ENCODE measurements at places on chromosomes 2 and 18.

GRCh38 chr2:231617059-231617926 lies 24.6 kb downstream of the TEX44 start:
- peaks cover 27% of the 10 kb centered on the region for H3K4me1 ChIP-seq
- DNase-seq: no peak
- H3K27ac ChIP-seq: no peak overlapping the region
- no peaks in the 10 kb centered on the region for H3K27me3 ChIP-seq
- no peak overlapping the region for H3K4me3 ChIP-seq
- H3K36me3 ChIP-seq: no peaks in the 10 kb centered on the region

- H3K4me1 ChIP-seq: no peaks in the 10 kb centered on the region
- H3K36me3 ChIP-seq: no peaks in the 10 kb centered on the region
- no peak overlapping the region for H3K4me3 ChIP-seq
- no peak for DNase-seq
These were observed 26.0 kb downstream of the ACADL start for GRCh38 chr2:210199186-210199765.

- H3K4me1 ChIP-seq: no peaks in the 10 kb centered on the region
- no peak for DNase-seq
- no peak overlapping the region for H3K27ac ChIP-seq
These were observed 451.4 kb upstream of the ST6GAL2 start for GRCh38 chr2:107337209-107337898.

DNA sequence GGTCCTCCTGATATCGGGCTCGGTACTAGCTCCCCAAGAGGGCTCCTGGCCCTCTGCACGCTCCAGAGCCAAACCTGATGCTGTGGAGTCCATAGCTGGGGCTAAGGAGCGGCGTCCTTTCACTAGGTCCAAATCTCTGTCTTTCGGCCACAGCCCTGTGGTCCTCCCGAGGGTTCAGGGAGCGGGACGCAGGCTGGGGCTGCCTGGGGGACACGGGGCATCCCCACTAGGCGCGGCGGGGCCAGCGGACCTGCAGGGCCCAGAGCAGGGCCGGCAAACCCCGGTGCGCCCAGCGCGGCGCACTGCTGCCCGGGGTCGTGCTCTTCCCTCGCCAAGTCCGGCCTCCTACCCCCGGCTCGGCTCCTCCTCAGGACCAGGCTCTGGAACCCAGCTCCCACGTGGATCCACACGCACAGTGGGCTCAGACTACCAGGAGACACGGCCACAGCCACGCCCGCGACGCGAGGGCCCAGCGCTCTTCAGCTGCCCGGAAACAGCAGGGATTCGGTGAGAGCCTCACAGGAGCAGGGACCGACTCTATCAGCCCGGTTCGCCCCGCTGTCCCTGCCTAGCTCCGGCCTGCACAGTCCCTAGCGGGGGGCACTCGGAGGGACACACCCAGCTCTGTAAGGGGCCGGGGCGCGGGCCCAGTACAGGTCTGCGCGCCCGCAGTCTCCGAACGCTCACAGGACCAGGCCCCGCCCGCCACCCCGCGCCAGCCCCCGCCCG lies 593 bp downstream of the ZNF514 start:
- peak overlapping the region; percentile 62 for H3K27ac ChIP-seq
- H3K36me3 ChIP-seq: peaks cover 15% of the 10 kb centered on the region
- peak overlapping the region; percentile 95 for H3K4me3 ChIP-seq
- peak; percentile 13 for DNase-seq

DNA sequence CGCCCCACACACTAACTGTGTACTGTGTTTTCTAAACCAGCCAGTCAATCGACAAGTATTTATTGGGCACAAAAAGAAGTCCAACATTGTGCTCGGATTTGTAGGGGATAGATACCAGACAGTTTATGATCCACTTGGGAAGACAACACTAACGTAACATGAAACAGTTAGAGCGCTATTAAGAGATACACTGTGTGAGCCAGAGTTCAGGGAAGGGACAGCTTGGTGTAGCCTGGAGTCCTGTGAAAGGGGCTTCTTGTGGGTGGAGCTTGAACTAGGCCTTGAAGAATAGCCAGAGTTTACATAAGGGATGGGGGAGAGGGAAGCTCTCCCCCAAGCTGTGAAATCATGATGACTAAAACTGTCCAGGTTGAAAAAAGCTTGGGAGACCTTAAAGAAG lies 176.4 kb upstream of the TCF4 start:
- no peaks in the 10 kb centered on the region for H3K4me1 ChIP-seq
- DNase-seq: no peak
- H3K27me3 ChIP-seq: no peaks in the 10 kb centered on the region
- H3K36me3 ChIP-seq: no peaks in the 10 kb centered on the region
- no peak overlapping the region for H3K4me3 ChIP-seq

- H3K27me3 ChIP-seq: no peaks in the 10 kb centered on the region
- peaks cover 6% of the 10 kb centered on the region for H3K4me1 ChIP-seq
- peaks cover 89% of the 10 kb centered on the region for H3K36me3 ChIP-seq
- DNase-seq: no peak
- no peak overlapping the region for H3K27ac ChIP-seq
- no peak overlapping the region for H3K4me3 ChIP-seq
These were observed 47.4 kb downstream of the BIN1 start for GRCh38 chr2:127059559-127059958.

DNA sequence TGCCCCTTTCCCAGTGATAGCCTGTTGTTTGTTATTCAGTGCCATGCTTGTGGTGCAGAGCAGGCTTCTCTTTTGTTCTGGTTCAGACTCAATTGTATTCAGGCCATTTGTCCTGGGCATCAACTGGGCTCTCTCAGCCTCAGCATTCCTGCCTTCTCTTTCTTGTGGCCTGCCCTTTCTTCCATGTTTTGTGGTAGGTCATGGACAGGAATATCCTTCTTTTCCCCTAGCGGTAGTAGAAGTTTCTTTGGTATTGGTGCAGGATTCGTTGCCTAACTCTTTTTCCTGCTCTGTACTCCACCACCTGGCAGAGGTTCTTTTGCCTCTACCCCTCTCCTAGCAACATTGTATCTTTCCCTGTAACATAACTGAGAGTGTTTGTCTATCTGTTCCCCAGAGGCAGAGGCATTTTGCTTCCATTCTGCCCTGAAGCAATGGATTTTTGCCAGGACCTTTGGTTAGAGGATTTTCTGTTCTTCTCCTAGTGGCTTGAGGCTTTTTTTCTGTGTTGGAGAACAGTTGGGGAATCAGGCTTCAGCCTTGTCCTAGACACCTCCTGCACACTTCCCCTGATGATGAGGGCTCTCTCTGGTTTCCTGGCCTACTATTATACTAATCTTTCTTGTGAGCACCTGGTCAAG lies 68.5 kb downstream of the NCOA1 start:
- no peak for DNase-seq
- H3K4me3 ChIP-seq: no peak overlapping the region
- H3K4me1 ChIP-seq: no peaks in the 10 kb centered on the region
- H3K27me3 ChIP-seq: no peaks in the 10 kb centered on the region
- H3K36me3 ChIP-seq: peaks cover 10% of the 10 kb centered on the region

GRCh38 chr2:178704876-178705275 lies 102.3 kb downstream of the TTN start:
- H3K27ac ChIP-seq: no peak overlapping the region
- no peaks in the 10 kb centered on the region for H3K4me1 ChIP-seq
- no peaks in the 10 kb centered on the region for H3K27me3 ChIP-seq
- H3K36me3 ChIP-seq: no peaks in the 10 kb centered on the region
- DNase-seq: no peak

GRCh38 chr2:29405266-29405665 lies 290.1 kb downstream of the CLIP4 start:
- no peak for DNase-seq
- H3K4me1 ChIP-seq: no peaks in the 10 kb centered on the region
- no peak overlapping the region for H3K27ac ChIP-seq
- no peaks in the 10 kb centered on the region for H3K36me3 ChIP-seq
- H3K4me3 ChIP-seq: no peak overlapping the region

GRCh38 chr2:113136828-113137775 lies 9.7 kb downstream of the IL1RN start:
- no peak overlapping the region for H3K4me3 ChIP-seq
- H3K27me3 ChIP-seq: no peaks in the 10 kb centered on the region
- peaks cover 10% of the 10 kb centered on the region for H3K4me1 ChIP-seq
- no peaks in the 10 kb centered on the region for H3K36me3 ChIP-seq
- no peak overlapping the region for H3K27ac ChIP-seq

DNA sequence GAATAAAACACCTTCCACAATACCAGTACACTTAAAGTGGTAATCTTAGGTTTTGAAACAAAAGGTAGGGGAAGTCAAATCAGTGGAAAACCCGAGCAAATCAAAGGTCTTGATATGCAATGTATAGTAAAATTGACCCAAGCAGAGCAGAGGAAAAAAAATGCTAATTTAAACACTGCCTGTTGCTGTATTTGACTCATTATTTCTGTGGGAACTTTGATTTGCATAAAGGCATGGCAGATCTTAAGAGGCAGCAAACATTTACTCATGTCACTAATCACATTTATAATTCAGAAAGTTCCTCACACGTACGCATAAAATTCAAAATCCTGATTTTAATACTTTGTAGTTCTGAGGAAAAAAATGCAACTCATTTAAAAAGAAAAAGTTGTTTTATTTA lies 64.4 kb downstream of the IKZF2 start:
- no peak overlapping the region for H3K27ac ChIP-seq
- DNase-seq: no peak

- H3K36me3 ChIP-seq: no peaks in the 10 kb centered on the region
- no peaks in the 10 kb centered on the region for H3K27me3 ChIP-seq
- no peak overlapping the region for H3K4me3 ChIP-seq
- no peak overlapping the region for H3K27ac ChIP-seq
- DNase-seq: no peak
- no peaks in the 10 kb centered on the region for H3K4me1 ChIP-seq
These were observed 77.1 kb downstream of the SPIRE1 start for GRCh38 chr18:12580630-12581342.

DNA sequence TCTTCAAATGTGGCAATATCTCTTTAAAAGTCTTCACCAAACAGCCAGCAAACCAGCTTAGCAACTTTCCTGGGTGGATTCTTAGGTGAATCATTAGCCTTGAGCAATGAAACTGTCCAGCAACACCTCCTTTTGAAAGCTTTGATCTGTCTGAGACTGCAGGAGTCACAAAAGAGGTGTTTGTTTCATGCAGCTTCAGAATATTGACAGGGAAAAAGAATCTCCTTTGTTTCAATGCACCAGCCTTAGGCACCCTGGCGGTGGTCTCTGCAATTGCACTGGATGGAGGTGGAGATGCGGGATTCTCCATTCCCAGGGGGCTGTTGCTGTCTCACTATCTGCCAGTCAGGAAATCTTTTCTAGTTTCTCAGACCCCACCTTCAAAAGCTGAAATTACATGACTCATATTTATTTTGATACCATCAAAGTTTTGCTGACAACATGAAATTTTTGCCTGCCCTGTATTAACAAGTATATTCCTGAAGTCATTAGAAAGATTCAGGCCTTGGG lies 76.0 kb upstream of the DSG1 start:
- no peak for DNase-seq
- H3K4me3 ChIP-seq: no peak overlapping the region
- H3K36me3 ChIP-seq: no peaks in the 10 kb centered on the region
- no peaks in the 10 kb centered on the region for H3K27me3 ChIP-seq
- H3K27ac ChIP-seq: no peak overlapping the region

GRCh38 chr2:84646514-84646913 lies 130.2 kb downstream of the DNAH6 start:
- no peaks in the 10 kb centered on the region for H3K36me3 ChIP-seq
- peaks cover 15% of the 10 kb centered on the region for H3K4me1 ChIP-seq
- H3K27me3 ChIP-seq: no peaks in the 10 kb centered on the region
- no peak overlapping the region for H3K4me3 ChIP-seq

DNA sequence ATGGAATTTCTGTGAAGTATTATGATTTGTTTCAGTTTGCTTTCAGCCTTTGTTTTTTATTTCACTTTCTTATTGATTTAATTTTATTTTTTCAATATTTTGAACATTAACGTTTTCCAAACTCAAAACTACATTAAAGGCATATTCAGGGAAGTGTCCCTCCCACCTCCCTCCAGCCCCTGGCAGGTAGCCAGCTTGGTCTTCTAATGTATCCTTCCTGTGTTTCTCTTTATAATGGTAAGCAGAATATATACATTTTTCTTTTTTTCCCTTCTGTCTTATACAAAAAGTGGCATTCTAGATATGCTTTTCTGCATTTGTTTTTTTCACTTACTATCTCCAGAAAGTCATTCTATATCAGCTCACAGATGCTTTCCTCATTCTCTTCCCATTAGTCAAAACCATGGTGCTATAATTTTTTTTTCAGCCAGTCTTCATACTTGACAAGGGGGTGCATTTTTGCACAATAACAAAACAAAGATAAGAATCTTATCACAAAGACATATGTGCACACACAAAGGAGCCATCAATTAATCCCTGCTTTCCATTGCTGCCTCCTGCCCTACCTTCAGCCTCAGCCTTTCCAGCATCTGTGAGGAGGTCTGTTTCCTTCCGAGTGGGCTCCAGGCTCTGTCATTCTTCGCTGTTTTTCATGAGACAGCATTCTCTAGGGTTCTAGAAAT lies 33.7 kb upstream of the TMEM177 start:
- no peaks in the 10 kb centered on the region for H3K36me3 ChIP-seq
- no peaks in the 10 kb centered on the region for H3K27me3 ChIP-seq
- H3K27ac ChIP-seq: no peak overlapping the region
- H3K4me1 ChIP-seq: peaks cover 4% of the 10 kb centered on the region
- H3K4me3 ChIP-seq: no peak overlapping the region
- DNase-seq: no peak

DNA sequence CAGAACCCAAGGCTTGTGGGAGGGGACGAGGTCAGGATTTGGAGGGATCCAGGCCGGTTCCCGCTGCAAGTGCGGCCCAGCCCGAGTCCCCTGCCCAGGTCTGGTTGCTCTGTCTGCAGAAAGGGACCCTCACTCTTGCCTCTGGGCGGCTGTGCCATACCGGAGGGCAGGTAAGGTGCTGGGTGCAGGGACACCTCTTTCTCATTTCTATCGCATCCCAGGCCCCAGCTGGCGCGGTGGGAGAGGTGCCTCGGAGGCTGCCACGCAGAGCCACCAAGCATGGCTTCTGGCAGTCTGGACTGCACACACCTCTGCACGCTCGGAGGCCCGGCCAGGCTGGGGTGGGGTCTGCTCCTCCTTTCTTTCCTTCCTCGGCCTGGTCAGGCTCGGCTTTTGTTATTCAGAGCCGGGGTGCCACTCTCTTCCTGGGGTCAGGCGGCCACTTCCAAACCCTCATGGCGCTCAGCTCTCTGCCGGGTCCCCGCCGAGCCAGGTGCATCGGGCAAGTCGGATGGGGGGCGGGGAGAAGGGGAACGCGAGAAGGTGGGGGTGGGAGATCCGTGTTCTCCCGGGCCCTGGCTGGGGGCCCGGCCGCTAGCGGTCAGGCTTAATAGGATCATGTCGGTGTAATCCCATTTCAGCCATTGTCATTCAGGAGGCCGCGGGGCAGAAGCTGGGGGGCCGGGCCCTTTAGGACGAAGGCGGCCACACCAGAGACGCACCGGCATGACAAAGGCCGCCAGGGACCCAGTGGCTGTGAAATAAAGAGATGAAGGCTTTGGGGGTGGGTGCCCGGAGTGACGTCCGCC lies 9.0 kb downstream of the GBX2 start:
- H3K4me1 ChIP-seq: no peaks in the 10 kb centered on the region
- no peak for DNase-seq
- peaks cover 27% of the 10 kb centered on the region for H3K27me3 ChIP-seq
- H3K4me3 ChIP-seq: no peak overlapping the region
- H3K36me3 ChIP-seq: no peaks in the 10 kb centered on the region
- no peak overlapping the region for H3K27ac ChIP-seq

Measured in CD4-positive, alpha-beta T cell (primary cell).